ENCODE measurements at places on chromosomes 6 and 20.

DNA sequence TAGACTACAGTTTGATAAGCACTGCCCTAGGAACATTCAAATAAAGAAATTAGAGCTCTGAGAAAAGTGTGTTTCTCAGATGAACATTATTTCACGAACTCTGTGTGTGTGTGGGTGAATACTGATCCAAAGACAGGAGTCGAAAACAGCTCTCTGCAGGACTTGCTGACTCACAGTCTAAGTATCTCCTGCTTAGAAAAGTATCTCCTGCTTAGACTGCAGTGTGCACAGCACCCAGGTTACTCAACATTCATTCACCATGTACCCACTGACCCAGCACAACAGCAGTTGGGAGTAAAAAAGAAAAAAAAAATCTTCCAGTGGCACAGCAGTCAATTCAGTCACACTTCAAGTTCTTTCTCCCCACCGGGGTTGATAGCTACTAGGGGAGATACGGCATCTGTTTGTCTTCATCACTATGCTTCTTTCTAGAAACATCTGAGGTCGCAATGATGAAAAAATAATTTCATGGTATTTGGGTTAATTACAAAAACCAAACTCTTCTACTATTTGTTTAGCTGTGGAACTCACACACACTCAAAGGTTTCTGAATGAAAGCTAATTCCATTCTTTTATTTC lies 48.0 kb downstream of the GCLC start:
- DNase-seq = no peak

- peak; percentile 28 for DNase-seq
Observed at GRCh38 chr20:57560554-57561355, at the start of gene PCK1. Gene PCK1 (plus strand): TSS chr20:57561110. CDS start chr20:57561412, 302 bp downstream.

DNA sequence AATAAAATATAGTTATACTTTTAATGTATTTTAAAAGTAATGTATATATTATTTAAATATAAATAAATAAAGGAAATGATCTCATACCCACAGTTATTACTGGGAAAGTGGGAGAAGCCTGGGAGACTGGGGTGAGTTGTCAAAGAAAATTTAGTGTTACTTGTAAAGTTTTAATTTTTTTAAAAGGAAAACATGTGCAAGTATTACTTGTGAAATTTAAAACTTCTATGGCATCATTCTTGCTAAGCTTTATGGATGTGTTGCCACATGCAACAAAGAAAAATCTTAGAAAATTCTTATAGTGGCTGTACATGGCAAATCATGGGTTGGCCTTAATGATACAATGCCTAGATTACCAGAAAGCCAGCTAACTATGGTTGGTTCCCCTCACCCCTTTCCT lies 194.0 kb upstream of the KCNK16 start:
- DNase-seq = no peak

GRCh38 chr6:25930532-25931410 lies at the start of gene SLC17A2:
Gene SLC17A2 (minus strand): TSS chr6:25930691. CDS start chr6:25925796, 4,895 bp downstream.
- no peak for DNase-seq

GRCh38 chr6:79525272-79526100 lies 11.7 kb downstream of the LCA5 start:
- DNase-seq = no peak

- DNase-seq = no peak
Observed at GRCh38 chr6:101847690-101848089, 454.2 kb downstream of the GRIK2 start.

DNA sequence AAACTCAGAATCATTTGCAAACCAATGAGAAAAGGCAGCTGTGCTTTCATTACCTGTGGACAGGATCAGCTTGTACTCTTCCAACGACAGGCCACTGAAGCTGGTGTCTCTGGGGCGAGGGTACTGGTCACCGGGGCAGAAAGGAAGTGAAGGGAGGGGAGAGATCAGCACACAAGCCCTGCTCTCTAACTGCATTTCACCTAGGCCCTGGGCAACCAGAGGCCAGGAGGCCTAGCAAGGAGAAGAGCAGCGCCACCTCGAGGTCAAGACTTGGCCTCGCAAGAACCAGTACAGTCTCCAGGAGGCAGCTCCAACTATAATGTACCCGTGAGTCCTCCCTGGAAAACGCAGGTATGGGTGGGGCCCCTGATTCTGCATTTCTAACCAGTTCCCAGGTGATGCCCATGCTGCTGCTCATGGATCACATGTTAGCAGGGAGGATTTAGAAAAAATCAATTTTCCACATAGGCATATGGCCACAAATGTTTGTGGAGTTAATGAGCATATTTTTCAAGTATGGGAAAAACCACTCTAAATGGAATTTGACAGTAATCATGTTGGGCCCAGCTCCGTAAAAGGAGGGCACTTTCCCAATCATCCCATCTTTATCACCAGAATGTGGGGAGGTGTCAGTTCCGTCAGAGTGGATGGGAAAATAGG lies 11.0 kb downstream of the UQCC2 start:
- no peak for DNase-seq

- no peak for DNase-seq
Observed at GRCh38 chr6:18203786-18204185, 48.6 kb downstream of the KDM1B start.

GRCh38 chr6:109315341-109316110 lies 66.7 kb downstream of the CD164 start:
- DNase-seq = no peak

DNA sequence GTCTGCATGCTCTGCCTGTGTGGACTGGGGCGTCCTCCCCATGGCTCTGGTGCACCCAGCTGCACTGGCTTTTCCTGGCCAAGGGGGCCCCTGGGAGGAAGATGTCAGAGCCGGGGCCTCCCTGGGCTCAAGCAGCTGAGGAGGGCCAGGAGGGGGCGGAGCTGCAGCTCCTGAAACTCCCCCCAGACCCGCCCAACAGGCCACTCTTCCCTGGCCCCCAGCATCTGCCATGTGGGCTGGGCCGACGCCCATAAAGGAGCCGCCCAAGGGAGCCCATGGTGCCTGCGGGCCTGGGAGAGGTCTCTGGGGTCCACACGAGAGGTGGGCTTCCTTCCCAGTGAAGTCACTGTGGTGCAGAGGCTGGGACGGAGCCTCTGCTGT lies 4.0 kb downstream of the RBBP8NL start:
- DNase-seq = no peak

DNA sequence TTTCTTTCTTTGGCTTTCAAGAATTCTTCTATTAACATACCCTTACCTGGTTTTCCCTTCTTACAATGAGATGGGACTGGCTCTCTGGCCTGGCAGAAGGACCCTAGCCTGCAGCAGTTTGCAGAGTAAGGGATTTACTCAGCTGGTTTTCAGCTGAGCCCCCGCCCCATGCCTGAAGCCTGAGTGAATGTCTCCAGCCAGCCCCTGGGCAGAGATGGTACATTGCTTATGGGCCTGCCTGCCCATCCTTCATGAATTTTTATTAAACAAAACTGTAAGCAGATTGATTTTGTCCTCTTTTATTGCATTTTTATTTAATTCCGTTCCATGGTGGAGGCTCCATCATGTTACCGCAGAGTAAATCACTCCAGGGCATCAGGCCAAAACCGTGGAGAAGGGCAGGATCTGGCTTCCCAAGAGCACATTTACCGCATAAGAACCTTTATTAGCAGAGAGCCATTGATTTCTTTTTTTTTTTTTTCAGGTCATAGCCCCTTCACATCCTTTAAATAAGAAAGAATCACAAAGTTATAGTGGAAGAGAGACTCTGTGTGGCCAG lies 316.2 kb downstream of the DHX35 start:
- DNase-seq = no peak

- DNase-seq = no peak
Observed at GRCh38 chr6:159682295-159682694, 10.7 kb downstream of the SOD2 start.
